ENCODE measurements at places on chromosomes 2 and 18.

- no peak for DNase-seq
Observed at GRCh38 chr2:191642541-191642940, 35.4 kb upstream of the NABP1 start.

GRCh38 chr2:145484448-145485097 lies 964.7 kb upstream of the ZEB2 start:
- no peak for DNase-seq

DNA sequence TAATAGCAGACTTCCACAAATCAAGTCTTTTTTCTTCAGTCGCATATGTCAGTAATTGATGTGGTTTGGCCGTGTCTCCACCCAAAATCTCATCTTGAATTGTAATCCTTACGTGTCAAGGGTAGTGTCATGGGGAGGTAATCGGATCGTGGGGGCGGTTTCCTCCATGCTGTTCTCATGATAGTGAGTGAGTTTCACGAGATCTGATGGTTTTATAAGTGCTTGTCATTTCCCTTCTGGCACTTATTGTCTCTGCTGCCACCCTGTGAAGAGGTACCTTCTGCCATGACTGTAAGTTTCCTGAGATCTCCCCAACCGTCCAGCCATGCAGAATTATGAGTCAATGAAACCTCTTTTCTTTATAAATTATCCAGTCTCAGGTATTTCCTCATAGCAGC lies 478.8 kb downstream of the PTPRM start:
- DNase-seq: no peak

- no peak for DNase-seq
Observed at GRCh38 chr2:217399291-217399690, 539.4 kb upstream of the TNP1 start.

Data from NCI-H1436 (cell line).